Stimulated activated CD4-positive, alpha-beta T cell treated with anti-CD3 and anti-CD28 coated beads, TNF-alpha, amount 100 ng/mL, for 4 hours (primary cell): ENCODE measurements at places on chromosomes 2 and 18.

DNA sequence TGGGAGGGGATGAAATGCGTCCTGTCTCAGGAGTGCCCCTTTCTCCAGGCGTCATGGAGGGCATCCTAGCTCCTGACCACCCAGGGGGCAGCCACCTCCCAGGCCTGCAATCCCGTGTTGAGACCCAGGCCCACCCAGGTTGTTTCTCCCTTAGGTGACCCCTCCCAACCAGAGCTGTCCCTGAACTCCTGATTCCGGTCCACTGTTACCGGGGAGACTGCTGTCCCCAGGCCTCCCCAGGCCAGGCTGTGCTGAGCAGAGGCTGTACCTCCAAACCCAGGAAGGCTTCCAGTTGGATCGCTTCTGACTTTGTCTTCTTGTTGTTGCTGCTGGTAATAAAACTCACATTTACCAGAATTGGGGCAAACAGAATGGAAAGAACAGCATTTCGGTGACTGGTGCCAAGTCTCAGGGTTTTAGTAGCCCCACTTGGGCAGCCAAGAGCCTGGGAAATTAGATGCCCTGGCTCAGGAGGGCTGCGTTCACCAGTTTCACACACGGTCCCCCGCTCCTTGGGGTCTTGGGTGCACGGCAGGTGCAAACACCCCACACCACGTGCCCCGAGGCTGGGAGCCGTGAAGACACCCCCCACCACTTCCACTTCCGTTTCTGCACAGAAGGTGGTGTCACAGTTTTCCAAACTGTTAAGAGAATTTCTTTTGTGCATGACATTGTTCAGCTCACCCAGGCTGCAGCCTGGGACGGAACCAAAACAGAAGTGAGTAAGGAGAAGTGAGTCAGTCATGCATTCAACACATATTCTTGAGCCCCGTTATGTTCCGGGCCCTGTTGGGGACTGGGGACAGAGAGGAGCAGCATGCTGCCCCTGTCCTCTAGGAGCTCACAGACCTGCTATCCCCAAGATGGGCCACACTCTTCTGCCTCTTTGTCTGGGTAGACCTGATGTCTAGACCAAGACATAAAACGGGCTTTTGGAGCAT is 29.4 kb downstream of the ITM2C start:
- DNase-seq, result no peak

GRCh38 chr2:135913727-135914365 is 37.6 kb upstream of the MCM6 start:
- DNase-seq, result no peak

DNA sequence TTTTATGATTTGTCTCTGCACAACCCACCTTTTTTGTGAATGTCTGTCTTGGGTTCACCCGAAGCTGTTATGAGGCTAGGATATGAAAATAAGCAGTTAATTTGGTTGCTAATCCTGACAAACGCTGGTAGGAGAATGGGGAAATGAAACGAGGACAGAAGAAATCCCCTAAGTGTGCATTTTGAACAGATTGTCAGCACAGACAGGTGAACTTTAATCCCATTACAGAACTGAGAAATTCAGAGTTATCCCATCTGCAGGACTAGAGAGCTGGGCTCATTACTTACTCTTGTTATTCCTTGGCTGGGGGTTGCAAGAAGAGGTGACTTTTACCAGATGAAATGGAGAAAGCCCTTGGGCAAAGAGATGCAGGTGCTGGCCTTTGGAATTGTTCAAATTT is 123.3 kb upstream of the NYAP2 start:
- no peak for DNase-seq

GRCh38 chr2:166256896-166257295 is 118.8 kb downstream of the SCN9A start:
- DNase-seq, result no peak

DNA sequence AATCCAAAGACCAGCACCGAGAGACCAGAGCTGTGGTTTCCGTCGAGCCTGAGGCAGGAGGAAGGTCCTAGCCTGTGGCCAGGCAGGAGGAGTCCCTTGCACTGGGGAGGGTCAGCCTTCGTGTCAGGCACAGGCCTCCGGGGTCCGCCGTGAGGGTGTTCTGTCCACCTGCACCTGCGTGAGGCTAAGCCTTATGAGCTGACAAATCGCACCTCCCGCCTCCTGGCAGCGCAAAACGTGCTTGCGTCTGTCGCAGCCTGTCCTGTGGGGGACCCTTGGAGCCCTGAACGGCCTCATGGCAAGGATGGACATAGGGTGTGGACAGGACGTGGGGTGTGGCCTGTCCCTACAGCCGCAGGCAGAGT is 73.3 kb downstream of the KCNG2 start:
- DNase-seq, result no peak

DNA sequence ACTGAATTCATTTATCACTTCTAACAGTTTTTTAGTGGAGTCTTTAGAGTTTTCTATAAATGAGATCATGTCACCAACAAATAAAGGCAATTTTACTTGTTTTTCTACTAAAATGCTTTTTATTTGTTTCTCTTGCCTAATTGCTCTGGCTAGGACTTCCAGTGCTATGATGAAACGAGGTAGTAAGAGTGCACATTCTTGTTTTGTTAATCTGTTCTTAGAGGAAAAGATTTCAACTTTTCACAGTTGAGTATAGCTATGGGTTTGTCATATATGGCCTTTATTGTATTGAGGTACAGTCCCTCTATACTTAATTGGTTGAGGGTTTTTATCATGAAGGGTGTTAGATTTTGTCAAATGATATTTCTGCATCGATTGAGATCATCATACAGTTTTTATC is 5.6 kb downstream of the IL18RAP start:
- no peak for DNase-seq

DNA sequence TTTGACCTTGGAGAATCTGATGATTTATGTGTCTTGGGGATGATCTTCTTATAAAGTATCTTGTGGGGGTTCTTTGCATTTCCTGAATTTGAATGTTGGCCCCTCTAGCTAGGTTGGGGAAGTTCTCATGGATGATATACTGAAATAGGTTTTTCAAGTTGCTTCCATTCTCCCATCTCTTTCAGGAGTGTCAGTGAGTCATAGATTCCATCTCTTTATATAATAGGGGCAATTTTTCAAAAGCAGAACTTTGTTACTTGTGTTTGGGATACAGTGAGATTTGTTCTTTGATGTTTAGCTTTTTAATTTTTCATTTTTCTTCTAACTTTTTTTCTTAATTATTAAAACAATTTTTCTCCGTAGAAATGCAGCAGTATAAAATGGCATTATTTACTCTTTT is 19.4 kb downstream of the TMEM87B start:
- no peak for DNase-seq

DNA sequence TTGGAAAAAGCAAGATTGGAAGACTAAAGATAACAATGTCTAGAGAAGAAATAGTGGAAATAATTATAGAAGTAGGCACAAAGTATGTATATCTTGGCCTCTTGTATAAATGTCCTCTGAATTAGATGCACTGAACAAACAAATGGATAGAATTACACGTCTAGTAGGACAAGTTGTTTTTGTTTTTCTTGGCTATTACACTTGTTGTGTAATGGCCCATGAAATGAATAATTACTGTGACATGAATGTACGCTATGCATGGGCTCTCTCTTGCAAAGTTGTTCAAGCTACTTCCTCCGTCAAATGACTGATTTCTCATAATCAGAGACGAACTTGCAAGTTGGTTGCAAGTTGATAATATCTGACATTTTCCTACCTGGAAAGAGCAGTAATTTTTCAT is 126.2 kb downstream of the PDE1A start:
- no peak for DNase-seq

- DNase-seq, result no peak
These were observed 2.7 kb upstream of the GEMIN6 start for GRCh38 chr2:38775097-38775920.

DNA sequence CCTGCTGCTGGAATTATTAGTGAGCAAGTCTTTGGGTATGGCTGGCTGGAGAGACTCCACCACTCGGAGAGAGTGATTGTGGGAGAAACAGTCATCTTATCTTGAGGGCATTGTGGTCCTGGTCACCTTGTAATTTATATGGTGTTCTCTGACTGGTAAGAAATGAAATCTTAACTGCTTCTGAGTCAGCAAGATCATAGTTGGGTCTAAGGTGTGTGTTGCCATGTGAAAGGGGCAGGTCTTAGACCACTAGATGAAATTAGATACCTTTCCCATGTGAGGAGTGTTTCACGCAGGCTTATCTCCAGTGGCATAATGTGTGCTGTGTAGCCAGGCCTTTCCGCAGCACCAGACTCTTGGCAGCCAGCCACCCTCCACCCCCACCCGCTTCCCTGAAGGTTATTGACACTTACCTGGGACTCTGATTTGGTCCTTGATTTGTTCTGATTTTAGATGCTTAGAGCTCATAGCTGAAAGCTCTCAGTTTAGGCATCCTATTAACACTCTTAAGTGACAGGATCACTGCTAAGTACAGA is 7.7 kb downstream of the MAPRE3 start:
- DNase-seq, result no peak

GRCh38 chr2:239928391-239929350 is 96.5 kb downstream of the NDUFA10 start:
- no peak for DNase-seq

DNA sequence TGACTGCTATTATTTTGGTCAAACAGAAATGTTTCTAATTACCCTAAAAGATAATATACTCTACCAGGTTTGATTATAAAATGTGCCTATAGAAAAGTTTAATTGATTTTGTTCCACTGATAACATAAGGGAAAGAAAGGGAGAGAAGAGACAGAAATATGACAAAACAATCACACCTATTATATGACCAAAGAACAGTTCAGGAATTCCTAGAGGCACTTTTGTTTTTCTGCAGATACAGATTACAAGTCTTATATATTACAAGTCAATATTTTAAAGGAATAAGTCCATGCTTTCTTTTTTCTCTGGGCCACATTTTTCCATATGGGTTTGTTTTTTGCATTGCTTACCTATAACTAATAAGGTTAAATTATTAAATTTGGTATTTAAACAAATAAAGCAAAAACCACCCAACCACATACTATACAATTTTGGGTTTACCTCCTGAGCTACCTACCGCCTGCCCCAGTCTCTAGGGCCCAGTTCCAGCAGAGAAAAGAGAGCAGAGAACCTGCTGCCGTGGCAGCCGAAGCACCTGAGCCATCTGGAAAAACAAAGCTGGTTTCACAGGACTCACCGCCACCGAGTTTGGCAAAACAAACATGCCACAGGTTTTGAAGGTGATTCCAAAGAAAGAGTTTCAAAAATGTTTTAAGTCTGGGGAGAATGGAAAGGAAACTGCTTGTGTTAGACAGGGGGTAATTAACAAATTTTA is 92.1 kb downstream of the DYM start:
- DNase-seq, result no peak

- DNase-seq, result no peak
These were observed 137.5 kb downstream of the INO80D start for GRCh38 chr2:205948496-205948837.

DNA sequence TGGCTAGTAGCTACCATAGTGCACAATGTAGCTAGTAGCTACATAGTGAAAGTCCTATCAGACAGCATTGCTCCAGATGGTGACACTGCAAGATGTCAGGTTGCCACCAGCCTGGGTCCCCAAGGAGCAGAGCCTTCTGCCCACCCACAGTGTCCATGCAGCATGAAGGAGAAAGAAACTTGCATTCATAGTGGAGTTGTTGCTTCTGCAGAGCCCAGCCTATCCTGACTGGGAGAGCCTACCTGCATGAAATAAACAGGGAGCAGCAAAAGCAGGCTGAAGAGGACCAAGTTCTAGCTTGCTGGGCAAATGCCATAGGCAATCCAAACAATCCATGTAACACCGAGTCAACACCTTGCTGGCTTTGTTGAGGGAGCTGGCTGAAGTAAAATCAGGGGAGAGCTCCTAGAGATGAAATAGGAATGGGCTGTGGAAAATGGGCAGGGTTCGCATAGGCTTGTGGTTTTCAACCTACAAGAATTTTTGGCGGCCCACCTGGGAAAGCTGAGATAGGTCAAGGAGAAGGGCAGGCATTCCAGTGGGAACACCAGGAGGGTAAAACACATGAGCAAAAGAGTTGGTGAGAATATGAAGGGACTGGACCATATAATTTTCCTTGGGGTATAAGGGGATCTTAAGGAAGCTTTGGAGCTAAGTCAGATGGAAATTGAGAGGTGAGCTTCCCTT is 195.8 kb downstream of the CYP26B1 start:
- DNase-seq, result no peak

- DNase-seq, result no peak
These were observed 45.7 kb downstream of the RAB31 start for GRCh38 chr18:9753846-9754245.

- no peak for DNase-seq
These were observed 603.6 kb upstream of the PIK3C3 start for GRCh38 chr18:41351430-41351829.

DNA sequence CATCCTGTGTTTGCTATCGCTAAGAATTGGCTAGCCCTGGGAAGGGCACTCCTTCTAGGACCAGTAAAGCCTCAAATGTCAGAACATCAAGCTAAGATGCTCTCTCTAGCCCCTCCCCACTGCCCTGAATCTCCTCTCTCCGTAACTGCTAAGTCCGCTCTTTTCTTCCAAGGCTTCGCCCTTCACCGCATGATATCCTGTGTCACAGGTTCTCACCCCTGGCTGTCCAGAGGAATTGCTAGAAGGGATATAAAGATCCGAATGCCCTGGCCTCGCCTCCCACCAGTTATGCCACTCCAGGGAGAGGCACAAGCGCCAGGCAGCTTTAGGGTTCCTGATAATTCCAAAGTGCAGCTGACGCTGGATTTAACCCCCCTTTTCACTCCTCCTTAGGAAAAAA is 17.1 kb upstream of the GPR45 start:
- no peak for DNase-seq

DNA sequence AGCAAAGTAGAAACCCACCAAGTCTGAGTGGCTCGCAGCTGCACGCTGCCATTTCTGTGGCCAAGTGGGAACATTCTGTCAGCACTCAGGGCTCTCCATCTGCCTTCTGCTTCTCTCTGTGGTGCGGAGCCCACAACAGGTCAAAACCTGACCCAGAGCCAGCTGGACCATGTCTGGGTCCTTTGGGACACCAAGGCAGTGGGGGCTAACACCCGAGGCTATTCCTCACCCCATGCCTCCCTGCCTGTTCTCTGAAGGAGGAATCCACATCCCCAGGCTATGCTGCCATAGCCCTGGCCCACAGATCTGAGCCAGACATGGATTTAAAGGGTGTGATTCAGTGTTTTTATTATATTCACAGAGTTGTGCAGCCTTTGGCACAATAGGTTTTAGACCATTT is 86.4 kb downstream of the SNTG2 start:
- DNase-seq, result no peak

DNA sequence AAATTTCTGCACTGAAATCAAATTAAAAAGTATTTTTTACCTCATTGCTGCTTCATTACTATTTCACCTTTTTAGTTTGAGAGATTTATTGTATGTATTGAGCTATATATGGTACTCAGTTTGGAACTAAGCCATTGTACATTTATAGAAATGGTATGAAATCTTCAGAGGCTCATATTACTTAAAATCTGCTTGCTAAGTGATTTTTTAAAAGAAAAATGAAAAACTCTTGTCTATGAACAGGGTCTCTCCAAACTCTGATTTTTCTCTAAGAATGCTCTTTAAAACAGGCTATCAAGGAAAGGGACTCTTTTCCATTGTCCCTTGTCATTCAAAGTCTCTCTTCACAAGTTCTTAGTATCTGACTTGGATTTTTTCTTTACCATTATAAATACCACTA is 31.8 kb downstream of the C1D start:
- DNase-seq, result no peak
